ENCODE measurements at places on chromosomes 5 and 9.

DNA sequence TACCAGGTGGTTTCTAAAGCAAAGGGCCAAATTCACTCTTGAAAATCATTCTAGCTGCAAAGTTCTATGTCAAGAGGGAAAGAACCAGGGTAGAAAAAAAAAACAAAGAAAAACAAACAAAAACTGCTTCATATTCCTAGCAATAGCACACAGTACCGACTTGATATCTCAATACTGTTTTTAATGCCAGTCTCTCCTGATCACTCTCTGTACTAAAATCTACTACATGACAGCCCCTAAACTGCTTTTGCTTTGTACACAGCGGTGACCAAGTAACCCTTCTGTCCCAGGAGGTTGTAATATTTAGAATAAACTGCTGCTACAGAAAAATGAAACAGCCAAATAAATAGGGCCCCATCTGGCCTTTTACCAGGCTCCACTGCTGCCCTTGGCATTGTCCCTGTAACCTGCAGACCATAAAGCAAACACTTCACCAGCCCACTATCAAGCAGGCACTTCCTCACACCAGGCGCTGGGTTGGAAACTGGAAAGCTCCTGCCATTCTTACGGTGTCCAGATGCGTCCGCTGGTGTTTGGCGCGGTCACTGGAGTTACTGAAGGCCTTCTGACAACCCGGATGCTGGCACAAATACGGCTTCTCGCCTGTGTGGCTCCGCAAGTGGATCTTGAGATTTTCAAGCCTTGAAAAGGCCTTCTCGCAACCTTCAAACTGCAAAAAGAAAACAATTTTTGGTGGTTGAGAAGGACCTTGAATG lies 363.2 kb downstream of the GLIS3 start:
- DNase-seq, result no peak

DNA sequence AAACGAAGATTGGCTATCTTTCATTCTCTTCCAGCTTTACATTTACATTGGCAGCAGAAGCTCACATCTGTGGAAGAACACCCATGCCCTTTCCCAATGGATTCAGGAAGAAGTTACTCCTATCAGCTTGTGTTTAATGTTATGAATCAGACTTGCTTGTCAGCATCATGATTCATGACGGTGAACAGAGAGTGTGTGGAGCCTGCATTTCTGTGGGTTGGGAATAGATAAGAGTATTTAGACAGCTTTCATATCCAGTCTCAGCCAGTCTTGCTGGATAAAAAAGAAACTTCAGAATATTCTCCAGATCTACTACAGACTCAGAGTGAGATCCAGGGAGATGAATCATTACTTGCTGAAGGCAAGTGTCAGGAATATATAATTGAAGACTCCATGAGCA lies 812.9 kb upstream of the ZNF608 start:
- peak; percentile 33 for DNase-seq

DNA sequence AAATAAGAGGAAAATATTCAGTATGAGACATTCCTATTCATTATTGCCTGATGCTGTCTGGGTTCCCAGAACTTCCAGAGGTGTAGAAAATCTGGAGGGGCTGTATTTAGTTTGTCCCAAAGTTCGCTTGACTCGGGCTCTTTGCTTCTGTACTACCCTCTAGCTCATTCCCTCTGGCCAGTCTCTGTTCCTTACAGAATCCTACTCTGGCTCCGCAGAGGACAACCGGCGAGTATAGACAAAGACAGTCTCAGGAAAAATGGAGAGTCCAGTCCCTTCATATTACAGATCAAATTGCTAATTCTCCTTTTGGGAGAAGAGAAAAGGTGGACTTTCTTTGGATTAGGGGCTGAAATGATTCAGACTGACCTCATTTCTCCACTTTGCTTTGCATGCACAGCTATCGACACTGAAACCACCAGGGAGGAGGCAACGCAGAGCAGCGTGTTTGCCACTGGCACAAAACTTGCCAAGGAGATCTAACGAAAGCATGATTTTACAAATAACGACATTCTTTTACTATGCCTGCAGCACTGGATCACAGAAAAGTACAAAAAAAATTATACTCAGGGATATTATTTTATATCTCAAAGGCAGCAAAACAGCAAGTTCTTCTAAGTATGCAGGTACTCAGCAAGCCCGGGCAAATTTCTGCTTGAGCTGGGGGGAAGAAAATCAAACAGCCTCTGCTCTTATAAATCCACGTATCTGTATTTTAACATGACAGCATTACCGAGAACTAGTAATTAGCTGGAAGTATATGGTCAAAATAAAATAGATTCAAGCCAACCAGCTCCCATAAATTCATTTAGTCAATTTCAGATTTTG lies 279.7 kb downstream of the NPR3 start:
- DNase-seq, result no peak

DNA sequence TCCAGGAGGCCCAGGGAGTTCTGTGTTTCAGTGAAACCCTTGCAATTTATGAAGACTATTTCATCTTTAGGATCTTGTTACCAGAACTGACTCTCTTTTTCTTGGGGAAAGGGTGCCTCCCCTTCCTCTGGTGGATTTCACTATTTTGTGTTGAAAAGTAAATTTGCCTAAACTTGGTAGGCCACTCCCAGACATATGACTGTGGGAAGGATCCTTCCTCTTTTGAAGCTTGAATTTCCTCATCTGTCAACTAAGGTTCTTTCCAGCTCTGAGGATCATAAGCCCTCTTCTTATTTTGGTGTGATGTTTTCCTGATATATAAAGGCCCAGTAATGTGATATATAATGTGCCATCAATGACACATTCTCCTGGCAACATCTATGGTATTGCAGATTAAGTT lies 59.1 kb upstream of the ZFAND5 start:
- DNase-seq, result no peak

DNA sequence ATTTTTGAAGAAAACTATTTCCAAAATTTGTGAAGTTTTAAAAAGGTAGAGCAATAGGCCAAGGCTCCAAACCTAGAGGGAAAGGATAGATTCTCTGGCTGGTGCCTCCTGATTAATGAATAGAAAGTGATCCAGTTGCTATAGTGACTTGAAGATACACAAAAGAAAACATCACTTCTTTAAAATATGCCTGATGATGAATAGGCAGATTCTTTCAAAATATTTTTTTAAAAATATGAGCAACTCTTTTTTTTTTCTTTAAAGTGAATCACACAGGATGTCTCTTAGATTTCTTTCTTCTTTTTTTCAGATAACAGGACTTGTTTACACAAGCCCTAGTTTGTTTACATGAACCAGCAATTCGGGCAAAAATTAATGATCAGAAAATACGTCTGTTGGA lies 124.4 kb downstream of the RFK start:
- no peak for DNase-seq

DNA sequence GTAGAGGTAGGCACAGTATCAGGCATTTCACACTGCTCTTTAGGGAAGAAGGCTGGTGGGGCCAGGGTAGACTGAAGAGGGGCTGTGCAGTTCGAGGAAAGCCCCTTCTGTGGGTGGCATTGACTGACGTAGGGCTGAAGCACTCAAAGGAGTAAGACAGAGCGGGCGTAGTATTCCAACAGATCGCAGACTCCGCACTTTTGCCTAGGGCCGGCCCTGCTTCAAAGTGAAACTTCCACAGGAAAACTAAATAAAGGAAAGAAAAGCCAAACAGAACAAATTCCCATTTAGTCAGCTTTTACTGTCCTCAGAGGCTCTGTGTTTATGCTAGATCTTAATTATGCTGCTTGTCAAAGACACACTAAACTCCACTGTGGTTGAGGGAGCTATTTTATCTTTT lies 493.0 kb upstream of the WWC1 start:
- DNase-seq, result no peak

GRCh38 chr5:80629281-80629680 lies 25.2 kb upstream of the MSH3 start:
- DNase-seq, result no peak

GRCh38 chr9:94642501-94642900 lies 3.2 kb upstream of the FBP1 start:
- no peak for DNase-seq

DNA sequence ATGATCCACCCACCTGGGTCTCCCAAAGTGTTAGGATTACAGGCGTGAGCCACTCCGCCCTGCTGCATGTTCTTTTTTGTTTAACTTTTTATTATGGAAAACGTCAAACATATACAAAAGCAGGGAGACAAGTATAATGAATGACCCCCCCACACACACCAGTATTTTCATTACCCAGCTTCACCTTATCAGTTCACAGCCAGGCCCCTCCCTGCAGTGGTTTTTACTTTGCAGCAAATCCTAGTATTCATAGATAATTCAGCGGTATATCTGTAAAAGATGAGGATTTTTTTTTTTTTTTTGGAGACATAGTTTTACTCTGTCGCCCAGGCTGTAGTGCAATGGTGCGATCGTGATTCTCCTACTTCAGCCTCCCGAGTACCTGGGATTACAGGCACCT lies 2.3 kb downstream of the POMT1 start:
- no peak for DNase-seq

GRCh38 chr9:98775831-98776441 lies 20.4 kb downstream of the ANKS6 start:
- peak; percentile 69 for DNase-seq

- DNase-seq, result no peak
Measured at GRCh38 chr9:37889536-37889935, 14.4 kb downstream of the SLC25A51 start.

DNA sequence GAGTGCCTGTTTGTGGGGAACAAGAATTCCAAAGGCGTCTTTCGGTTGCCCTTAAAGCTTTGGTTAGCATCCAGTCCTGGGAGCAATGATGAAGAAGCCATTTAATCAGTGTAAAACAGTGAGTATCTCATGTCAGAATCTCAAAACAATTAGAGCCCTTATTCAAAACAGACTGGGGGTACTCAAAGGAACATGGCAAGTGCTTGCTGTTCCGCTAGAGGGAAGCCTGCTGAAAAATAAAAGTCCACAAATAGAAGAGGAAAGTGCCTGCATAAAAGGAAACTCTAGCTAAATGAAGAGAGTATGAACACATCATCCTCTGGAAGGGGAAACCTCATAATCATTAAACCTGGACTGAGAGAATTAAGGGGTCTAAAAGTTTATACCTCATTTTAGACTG lies 26.4 kb downstream of the FBXL7 start:
- no peak for DNase-seq

DNA sequence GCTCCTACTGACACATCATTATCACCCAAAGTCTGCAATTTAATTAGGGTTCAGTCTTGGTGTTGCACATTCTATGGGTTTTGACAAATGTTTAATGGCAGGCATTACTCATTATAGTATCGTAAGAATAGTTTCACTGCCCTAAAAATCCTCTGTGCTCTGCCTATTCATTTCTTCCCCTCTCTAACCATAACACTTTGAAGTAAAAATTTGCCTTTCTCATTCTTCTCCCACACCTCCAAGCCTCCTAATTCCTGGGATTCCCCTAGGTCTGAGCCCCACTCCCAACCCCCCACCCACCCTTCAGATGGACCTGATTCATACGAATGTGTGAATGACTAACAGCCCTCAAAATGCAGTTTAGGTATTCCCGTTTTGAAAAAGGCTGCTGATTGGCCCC lies 18.4 kb downstream of the ENC1 start:
- no peak for DNase-seq

GRCh38 chr9:114407889-114408288 lies 20.1 kb upstream of the AKNA start:
- no peak for DNase-seq

GRCh38 chr5:128579639-128580038 lies 41.6 kb upstream of the FBN2 start:
- DNase-seq, result no peak

GRCh38 chr9:95055334-95055850 lies 262.1 kb downstream of the FANCC start:
- no peak for DNase-seq

GRCh38 chr5:42840842-42841567 lies 29.3 kb upstream of the SELENOP start:
- DNase-seq, result no peak

DNA sequence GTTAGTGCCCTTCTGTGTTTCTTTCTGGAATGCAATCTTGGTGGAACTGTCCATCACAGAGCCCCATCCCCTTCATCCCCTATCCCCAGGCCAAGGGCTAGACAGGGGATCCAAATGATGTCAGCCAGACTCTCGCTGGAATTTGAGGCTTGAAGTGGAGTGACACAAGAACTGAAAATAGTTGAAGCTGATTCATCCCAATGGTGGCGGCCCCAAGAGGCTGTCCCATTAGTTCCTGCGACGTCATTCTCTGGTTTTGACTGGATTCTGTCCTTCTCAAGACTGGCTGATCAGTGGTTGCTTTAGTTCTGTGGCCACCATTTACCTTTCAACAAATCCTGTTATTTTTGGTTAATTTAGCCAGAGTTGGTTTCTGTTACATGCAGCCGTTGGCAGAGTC lies 59.9 kb downstream of the SUB1 start:
- no peak for DNase-seq

DNA sequence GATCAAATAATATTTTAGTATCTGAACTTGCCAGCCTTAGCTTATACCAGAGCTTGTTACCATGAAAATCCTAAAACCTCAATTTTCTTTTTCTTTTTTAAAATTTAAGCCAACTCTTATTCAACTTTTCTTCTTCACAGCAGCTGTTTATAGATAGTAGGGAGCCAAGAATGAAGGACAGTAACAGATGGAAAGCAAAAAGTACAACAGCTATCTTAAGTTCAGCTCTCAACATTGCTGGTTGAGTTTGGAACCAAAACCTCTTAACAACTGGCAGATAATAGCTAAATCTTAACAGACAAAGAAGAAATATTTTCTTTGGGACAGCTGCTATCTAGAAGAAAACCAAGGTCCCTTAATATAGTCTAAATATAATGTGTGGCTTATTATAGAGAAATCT lies 74.7 kb downstream of the PJA2 start:
- DNase-seq, result no peak

DNA sequence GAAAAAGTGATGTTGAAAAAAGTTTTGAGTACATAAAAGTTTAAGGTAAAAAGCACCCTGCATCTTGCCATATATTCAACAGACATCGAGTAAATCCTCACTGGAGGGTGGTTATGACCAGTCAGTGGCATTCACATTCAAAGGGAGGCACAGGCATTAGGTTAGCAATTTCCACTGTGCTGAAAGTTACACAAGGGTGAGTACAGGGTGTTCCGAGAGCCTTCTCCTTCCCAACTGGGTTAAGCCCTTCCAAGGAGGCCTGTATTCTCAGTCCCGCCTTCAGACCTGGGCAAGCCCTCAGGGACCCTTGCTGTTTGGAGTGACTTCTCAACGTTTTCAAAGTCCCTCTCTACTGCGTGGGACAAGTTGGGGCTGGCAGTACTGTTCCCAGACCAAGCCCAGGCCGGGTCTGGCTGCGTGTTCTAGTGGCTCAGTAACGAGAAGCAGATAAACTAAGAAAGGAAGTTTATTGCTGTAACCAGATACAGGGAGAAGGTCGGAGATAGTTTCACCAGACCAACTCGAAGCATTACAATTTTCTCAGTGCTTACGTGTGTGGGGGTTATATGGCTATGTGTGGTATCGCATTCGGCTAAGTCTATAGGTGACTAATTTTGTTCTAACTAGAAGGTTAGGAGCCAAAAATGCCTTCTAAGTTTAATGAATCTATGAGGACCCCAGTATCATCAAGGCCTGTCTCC lies 13.0 kb upstream of the SETX start:
- DNase-seq, result no peak

- DNase-seq, result no peak
Measured at GRCh38 chr5:125501396-125501795, 755.0 kb upstream of the ZNF608 start.

Measured in kidney capillary endothelial cell (primary cell).